ENCODE measurements at places on chromosomes 2 and 18.

DNA sequence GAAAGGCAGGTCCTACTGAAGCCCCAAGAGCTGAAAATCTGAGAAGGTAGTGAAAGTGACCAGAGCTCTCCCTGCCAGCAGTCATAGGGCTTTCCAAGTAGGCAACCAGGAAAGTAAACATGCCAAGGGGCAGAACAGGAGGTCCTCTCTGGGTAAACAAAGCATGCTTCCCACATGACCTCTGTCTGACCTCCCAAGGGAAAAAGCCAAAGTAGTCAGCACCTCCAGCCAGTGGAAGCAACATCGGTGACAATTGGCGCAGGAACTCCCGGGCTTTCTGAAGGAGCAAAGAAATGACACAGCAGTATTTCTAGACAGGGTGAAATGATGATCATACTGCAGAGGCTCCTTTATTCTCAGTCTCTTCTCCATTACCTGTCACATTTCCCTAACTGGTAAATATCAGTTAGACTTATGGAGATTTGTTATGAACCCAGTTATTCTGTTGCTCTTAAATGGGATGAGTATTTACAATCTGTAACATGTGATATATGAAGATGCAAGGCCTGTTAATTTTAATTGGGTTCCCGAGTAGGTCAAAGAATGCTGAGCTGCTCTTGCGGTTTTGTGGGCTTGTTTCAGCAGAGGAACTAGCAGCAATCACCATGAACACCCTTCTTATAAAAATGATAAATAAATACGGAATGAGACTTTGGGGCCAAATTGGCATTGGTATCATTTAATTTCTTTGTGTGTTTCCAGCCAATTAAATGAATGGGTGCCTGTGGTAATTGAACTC, 321.0 kb downstream of the RND3 start:
- DNase-seq, result no peak

DNA sequence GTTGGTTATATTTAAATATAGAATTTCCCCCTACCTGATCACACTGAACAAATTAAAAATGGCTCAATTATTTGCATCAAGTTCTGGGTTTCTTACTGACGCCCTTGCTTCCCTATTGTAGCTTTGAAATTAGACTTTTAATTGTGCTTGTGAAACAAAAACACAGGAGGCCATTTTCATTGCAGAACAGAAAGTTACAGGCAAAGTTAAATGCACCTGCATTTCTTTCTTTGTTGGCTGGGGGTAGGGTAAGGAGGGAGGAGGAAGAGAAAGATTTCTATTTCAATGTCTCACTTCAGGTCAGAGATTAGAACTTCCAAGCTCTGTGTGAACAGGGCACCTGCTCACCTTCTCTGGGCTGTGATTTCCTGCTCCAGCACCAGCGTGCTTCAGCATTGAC, 199.6 kb downstream of the BCL11A start:
- no peak for DNase-seq

DNA sequence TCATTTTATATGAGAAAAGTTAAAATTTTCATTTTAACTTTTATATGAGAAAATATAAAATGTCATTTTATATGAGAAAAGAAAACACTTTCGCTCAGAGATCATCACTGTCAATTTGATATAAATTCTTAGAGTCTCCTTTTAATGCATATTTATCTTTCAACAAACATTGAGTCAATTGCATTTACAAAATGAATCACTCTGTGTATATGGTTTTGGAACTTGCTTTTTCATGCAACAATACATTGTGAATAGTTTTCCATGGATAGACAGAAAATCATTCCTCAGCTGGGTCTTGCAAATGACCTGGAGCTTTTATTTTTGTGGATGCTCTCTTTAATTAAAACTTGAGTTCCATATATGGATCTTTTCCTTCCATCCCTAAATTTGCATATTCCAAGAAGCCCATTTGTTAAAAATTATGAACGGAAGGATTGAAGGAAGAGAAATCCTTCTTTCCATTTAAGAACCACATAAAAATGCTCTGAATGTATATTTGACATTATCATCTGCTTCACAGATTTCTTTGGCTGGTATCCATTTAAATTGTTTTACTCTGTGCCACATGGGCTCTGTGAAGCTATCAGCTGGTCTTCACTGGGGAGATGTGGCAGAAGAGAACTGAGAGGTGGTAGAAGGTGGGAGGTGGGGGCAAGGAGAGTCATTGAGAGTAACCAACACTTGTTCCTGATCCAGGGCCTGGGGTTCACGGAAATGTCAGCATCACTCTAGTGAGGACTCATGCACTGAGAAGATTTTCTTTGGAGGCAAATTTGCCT, 104.1 kb downstream of the QPCT start:
- DNase-seq, result no peak

DNA sequence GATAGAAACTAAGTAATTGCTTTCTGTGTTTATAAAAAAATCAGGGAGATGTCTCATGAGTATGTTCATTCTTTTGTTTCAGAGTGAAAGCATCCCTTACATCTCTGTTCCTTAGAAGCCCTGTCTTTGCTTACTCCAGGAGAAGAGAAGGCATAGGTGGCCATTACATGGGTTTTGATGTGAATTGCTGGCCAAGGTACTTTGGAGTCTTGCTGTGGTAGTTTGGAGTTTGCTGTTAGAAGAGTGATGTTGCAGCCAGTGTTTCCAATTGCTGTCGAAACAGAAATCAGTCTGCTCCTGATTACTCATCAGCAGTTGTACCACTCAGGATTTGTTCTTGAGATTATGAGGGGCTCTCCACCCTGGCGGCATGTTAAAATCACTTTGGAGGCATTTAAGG, 97.8 kb upstream of the KLHL14 start:
- DNase-seq, result no peak

Data from skeletal muscle cell (primary cell).